ENCODE measurements at places on chromosomes 12 and 14.

GRCh38 chr12:4145990-4146859 lies 127.3 kb upstream of the CCND2 start:
- H3K36me3 ChIP-seq: no peaks in the 10 kb centered on the region
- no peak overlapping the region for H3K27ac ChIP-seq
- peaks cover 4% of the 10 kb centered on the region for H3K27me3 ChIP-seq
- no peaks in the 10 kb centered on the region for H3K4me1 ChIP-seq
- no peak overlapping the region for H3K4me3 ChIP-seq
- no peak for DNase-seq

GRCh38 chr12:46983959-46984841 lies 95.2 kb upstream of the PCED1B start:
- no peak for DNase-seq
- H3K4me1 ChIP-seq: peaks cover 3% of the 10 kb centered on the region
- no peak overlapping the region for H3K27ac ChIP-seq
- H3K27me3 ChIP-seq: peaks cover 5% of the 10 kb centered on the region
- H3K36me3 ChIP-seq: no peaks in the 10 kb centered on the region

DNA sequence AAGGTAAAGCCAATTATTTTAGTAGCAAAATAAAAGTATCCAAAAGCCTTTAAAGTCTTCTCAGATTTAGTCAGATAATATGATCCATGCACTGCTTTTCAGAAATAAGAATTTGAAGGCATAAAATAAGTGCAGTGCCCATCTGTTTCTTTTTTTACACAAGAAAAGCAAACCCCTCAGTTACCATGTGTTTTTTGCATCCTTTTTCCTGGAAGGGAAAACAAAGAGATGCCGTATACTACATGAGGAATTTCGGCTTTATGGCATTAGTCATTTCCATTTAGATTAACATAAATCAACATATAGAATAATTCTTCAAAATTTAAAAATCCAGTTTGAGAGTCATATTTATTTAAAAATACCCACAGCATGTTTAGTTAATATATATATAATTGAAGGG lies 70.0 kb upstream of the GNPNAT1 start:
- no peaks in the 10 kb centered on the region for H3K27me3 ChIP-seq
- no peak for DNase-seq
- peak overlapping the region; percentile 95 for H3K27ac ChIP-seq
- no peak overlapping the region for H3K4me3 ChIP-seq
- peaks cover 47% of the 10 kb centered on the region for H3K4me1 ChIP-seq

- no peak overlapping the region for H3K4me3 ChIP-seq
- no peaks in the 10 kb centered on the region for H3K36me3 ChIP-seq
- no peak for DNase-seq
- H3K4me1 ChIP-seq: peaks cover 8% of the 10 kb centered on the region
These were observed 161.2 kb downstream of the RERGL start for GRCh38 chr12:17928708-17929366.

DNA sequence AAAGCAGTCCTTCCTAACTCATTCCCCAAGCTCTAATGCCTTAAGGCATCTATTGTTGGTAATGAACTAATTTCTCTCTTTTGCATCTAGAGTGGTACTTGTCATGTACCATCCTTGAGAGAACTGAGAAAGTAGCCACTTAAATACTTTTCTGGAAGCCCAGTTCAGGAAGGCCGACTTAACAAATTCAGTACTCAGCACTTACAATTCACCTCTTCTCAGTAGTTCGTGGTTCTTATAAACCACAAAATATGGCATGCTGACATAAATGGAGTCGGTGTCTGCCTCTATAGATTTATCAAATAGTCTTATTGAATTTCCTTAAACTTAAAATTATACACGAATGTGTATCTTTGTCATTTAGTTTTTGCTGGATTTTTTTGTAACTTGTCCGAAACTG lies 9.4 kb upstream of the COCH start:
- no peaks in the 10 kb centered on the region for H3K4me1 ChIP-seq
- no peak overlapping the region for H3K4me3 ChIP-seq
- no peak for DNase-seq
- H3K27ac ChIP-seq: no peak overlapping the region
- H3K27me3 ChIP-seq: peaks cover 30% of the 10 kb centered on the region

- peaks cover 2% of the 10 kb centered on the region for H3K27me3 ChIP-seq
- no peak overlapping the region for H3K27ac ChIP-seq
- DNase-seq: no peak
- no peaks in the 10 kb centered on the region for H3K4me1 ChIP-seq
- peaks cover 6% of the 10 kb centered on the region for H3K36me3 ChIP-seq
These were observed 130.1 kb downstream of the PRKCH start for GRCh38 chr14:61451491-61451890.

DNA sequence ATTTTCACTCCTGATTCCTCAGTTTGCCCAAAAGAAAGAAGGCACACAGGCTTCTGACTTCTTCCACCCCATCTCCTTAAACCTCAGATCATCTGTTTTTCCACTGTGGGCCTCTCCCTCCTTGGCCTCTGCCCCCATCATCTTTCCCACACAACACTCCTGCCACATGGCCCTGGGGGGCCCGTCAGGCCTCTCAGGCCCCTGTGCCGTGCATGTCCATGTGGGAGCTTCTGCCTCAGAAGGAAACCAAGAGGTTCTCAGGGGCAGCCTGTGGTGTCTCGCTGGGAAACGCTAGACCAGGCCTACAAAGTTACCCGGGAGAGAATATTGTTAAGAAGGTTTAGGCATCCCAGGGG lies 8.0 kb downstream of the KLHL33 start:
- no peaks in the 10 kb centered on the region for H3K36me3 ChIP-seq
- no peaks in the 10 kb centered on the region for H3K27me3 ChIP-seq
- peaks cover 6% of the 10 kb centered on the region for H3K4me1 ChIP-seq
- no peak overlapping the region for H3K27ac ChIP-seq
- no peak overlapping the region for H3K4me3 ChIP-seq

- no peak overlapping the region for H3K27ac ChIP-seq
- peaks cover 57% of the 10 kb centered on the region for H3K36me3 ChIP-seq
- peaks cover 19% of the 10 kb centered on the region for H3K4me1 ChIP-seq
- DNase-seq: no peak
- no peak overlapping the region for H3K4me3 ChIP-seq
These were observed 26.3 kb downstream of the SLC15A4 start for GRCh38 chr12:128797119-128798118.

- DNase-seq: no peak
- no peak overlapping the region for H3K4me3 ChIP-seq
- H3K4me1 ChIP-seq: peaks cover 17% of the 10 kb centered on the region
- H3K27me3 ChIP-seq: peaks cover 48% of the 10 kb centered on the region
These were observed 588 bp upstream of the GRIN2B start for GRCh38 chr12:13981990-13982389.

DNA sequence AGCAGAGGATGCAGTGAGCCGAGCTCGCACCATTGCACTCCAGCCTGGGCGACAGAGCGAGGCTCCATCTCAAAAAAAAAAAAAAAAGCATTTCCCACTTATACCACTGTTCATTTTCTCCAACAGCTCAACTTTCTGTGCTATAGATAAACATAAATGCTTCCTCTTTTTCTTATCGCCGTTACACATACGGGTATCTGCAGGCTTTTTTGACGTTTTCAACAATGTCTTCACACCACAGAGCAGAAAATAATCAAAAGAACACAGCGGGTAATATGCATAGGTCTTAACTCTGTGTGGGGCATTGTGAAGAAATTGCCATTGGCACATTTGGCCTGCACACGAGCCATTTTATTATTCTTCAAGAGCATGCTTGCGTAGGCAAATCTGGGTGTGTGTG lies 86.4 kb downstream of the CAPZA3 start:
- no peaks in the 10 kb centered on the region for H3K27me3 ChIP-seq
- no peaks in the 10 kb centered on the region for H3K4me1 ChIP-seq
- no peak overlapping the region for H3K27ac ChIP-seq
- no peaks in the 10 kb centered on the region for H3K36me3 ChIP-seq
- H3K4me3 ChIP-seq: no peak overlapping the region

- no peaks in the 10 kb centered on the region for H3K27me3 ChIP-seq
- no peak overlapping the region for H3K4me3 ChIP-seq
- peaks cover 4% of the 10 kb centered on the region for H3K36me3 ChIP-seq
- peaks cover 36% of the 10 kb centered on the region for H3K4me1 ChIP-seq
- no peak for DNase-seq
These were observed 338.9 kb downstream of the AEBP2 start for GRCh38 chr12:19778172-19778571.

- H3K27ac ChIP-seq: no peak overlapping the region
- H3K36me3 ChIP-seq: no peaks in the 10 kb centered on the region
- no peak overlapping the region for H3K4me3 ChIP-seq
- peaks cover 17% of the 10 kb centered on the region for H3K27me3 ChIP-seq
- DNase-seq: no peak
- peaks cover 2% of the 10 kb centered on the region for H3K4me1 ChIP-seq
These were observed 14.4 kb upstream of the ITPR2 start for GRCh38 chr12:26847431-26847830.

GRCh38 chr12:87094356-87094755 lies 838.2 kb upstream of the MGAT4C start:
- no peak overlapping the region for H3K4me3 ChIP-seq
- H3K27ac ChIP-seq: no peak overlapping the region
- DNase-seq: no peak
- H3K36me3 ChIP-seq: no peaks in the 10 kb centered on the region

GRCh38 chr12:27504507-27504906 lies 19.5 kb upstream of the PPFIBP1 start:
- no peaks in the 10 kb centered on the region for H3K27me3 ChIP-seq
- H3K27ac ChIP-seq: no peak overlapping the region
- DNase-seq: no peak
- H3K36me3 ChIP-seq: no peaks in the 10 kb centered on the region
- H3K4me3 ChIP-seq: no peak overlapping the region

DNA sequence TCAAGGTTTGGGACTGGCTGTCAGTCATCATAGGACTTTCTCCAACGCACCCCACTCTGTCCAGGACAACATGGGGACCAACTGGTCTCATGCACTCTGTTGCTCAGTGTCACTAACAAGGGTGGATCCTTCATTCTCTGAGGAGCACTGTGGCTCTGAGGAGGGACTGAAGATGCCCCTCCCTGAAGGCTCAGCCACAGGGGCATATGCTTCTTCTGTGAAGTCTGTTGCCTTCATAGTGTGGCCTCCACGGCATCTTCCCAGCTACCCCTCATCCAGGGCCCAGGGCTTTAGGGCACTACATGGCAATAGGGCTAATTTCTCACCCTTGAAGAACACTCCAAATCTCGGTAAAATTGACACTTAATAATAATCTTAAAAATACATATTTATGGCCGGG lies 14.3 kb upstream of the IFI27L2 start:
- H3K27ac ChIP-seq: no peak overlapping the region
- H3K4me3 ChIP-seq: no peak overlapping the region
- peak; percentile 30 for DNase-seq
- peaks cover 20% of the 10 kb centered on the region for H3K27me3 ChIP-seq

DNA sequence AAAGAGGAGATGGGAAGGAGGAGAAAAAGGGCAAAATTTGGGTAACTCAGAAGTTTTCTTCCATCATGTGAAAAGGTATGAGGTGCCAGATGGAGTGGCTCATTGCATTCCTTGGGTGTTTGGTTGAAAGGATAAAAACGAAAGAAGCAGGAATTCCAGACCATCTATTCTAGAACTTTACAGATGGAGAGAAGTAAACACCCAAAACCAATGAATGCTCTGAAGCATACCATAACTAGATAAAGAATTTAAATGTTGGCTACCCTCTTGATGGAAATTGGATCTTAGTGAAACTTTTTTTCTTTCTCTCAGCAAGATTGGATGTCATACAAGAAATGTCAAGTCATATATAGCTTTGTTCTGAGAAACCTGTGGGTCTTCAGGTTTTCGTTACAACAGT lies 175.6 kb upstream of the FAR2 start:
- H3K36me3 ChIP-seq: no peaks in the 10 kb centered on the region
- no peak overlapping the region for H3K4me3 ChIP-seq
- H3K4me1 ChIP-seq: peaks cover 5% of the 10 kb centered on the region

GRCh38 chr12:47267571-47267970 lies 187.8 kb upstream of the AMIGO2 start:
- peaks cover 2% of the 10 kb centered on the region for H3K36me3 ChIP-seq
- H3K4me1 ChIP-seq: peaks cover 26% of the 10 kb centered on the region
- no peak overlapping the region for H3K4me3 ChIP-seq
- no peak overlapping the region for H3K27ac ChIP-seq
- no peaks in the 10 kb centered on the region for H3K27me3 ChIP-seq

- no peak for DNase-seq
- no peak overlapping the region for H3K4me3 ChIP-seq
- no peaks in the 10 kb centered on the region for H3K27me3 ChIP-seq
- peaks cover 11% of the 10 kb centered on the region for H3K36me3 ChIP-seq
- H3K27ac ChIP-seq: peak overlapping the region; percentile 27
These were observed 40.2 kb downstream of the TEAD4 start for GRCh38 chr12:2999265-2999841.

- peak overlapping the region; percentile 71 for H3K27ac ChIP-seq
- DNase-seq: no peak
- peaks cover 16% of the 10 kb centered on the region for H3K4me1 ChIP-seq
These were observed 14.8 kb downstream of the KMT5A start for GRCh38 chr12:123398550-123399254.

- DNase-seq: no peak
- H3K27ac ChIP-seq: no peak overlapping the region
- H3K36me3 ChIP-seq: no peaks in the 10 kb centered on the region
- H3K4me3 ChIP-seq: no peak overlapping the region
- H3K4me1 ChIP-seq: no peaks in the 10 kb centered on the region
These were observed 26.4 kb upstream of the NOS1 start for GRCh38 chr12:117387832-117388231.

- H3K27me3 ChIP-seq: no peaks in the 10 kb centered on the region
- no peak for DNase-seq
- no peak overlapping the region for H3K27ac ChIP-seq
- H3K4me1 ChIP-seq: peaks cover 10% of the 10 kb centered on the region
- H3K4me3 ChIP-seq: no peak overlapping the region
- peaks cover 15% of the 10 kb centered on the region for H3K36me3 ChIP-seq
These were observed 45.1 kb downstream of the GNPTAB start for GRCh38 chr12:101785671-101786070.

Measured in osteocyte (in vitro differentiated cells).